Right cardiac atrium (tissue), 5 donors: ENCODE measurements at places on chromosomes 13 and 19. TPM values are rescaled to one million over a fixed set of nuclear protein-coding genes. Genes with fewer than 3 reads are reported as not detected.
A peak's percentile ranks its signal among the peaks of the same experiment; 100 is the strongest.

DNA sequence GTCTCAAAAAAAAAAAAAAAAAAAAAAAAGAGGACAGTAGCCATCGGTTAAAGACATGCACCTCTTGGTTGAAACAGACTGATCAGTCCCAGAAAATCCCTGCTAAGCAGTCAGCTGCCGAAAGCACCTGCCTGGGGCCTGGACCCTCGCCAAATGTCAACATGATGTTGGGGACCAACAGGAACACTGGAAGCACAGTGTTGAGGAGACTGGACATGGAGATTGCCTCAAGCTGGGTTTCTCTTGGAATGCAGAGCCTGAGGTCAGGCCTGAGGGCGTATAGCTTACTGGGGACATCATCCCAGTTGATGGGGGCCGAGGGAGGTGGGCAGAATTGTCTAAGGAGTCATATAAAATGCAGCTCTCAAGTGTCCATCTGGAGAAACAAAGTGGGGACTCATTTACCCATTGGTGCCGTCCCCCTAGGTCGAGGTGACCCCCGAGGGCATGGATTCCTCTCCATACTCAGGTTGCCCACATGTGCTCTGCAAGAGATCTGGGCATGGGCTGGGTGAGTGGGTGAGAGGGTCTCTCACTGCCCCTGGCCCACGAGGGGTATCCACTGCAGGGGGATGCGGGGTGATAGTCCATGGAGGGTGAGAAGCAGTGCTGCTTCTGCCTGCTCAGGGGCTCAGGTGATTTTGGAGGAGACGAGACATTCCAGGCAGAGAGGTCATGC is 164.5 kb downstream of the URI1 start:
- DNase-seq: no peak

DNA sequence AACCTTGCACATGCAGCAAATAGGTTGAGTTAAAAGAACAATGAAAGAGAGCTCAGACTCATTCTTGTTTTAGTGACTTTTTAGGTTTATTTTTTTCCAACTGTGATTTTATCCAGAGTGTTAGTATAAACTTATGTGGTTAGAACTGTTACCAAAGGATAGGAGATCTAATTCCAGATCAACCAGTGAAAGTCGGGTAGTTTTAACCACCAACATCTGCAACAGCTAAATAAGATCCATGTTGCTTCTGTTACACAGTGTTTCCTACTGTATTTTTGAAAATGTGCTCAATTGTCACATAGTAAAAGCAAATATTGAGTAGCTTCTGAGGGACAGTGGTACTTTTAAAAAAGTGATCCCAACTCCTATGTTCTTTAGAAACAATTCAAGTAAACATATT is 53.9 kb upstream of the ARGLU1 start:
- no peak for DNase-seq

Gene GIPC3
- 0.93 TPM for total RNA-seq

GRCh38 chr19:48933382-48933932 is at the start of gene DHDH:
TSS of gene DHDH (plus strand) at chr19:48933699. CDS start at chr19:48933722, 23 bp downstream.
- peak; percentile 88 for DNase-seq
